Kidney epithelial cell (primary cell): ENCODE measurements at places on chromosomes 7 and 10.

DNA sequence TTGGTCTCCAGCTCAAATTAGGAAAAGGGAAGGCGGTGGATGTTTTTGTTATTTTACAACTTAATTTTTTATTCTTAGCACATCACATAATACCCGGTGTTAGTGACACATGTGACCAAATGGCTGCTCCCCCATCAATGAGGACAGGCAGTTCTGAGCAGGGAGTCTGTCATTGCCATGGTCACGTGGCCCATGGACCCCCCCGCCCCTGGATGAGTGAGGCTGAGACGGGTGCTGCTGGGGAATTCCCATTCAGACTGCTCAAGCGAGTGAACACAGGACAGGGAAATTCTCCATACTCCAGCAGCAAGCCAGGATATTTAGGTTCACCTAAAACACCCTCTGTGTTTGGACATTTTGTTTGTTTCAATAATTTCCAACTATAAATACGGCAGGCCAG, 34.7 kb upstream of the SLC35B4 start:
- no peak for DNase-seq

DNA sequence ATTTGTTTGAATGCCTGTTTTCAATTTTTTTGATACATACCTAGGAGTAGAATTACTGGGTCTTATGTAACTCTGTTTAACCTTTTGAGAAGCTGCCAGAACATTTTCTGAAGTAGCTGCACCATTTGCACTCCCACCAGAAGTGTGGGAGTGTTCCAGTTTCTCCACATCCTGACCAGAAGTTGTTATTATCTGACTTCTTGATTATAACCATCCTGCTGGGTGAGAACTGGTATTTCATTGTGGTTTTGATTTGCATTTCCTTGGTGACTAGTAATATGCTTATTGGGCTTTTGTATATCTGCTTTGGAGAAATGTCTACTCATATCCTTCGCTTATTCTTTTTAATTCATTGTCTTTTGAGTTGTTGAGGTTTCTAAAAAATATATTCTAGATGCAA, 117.2 kb upstream of the GLCCI1 start:
- DNase-seq = no peak

DNA sequence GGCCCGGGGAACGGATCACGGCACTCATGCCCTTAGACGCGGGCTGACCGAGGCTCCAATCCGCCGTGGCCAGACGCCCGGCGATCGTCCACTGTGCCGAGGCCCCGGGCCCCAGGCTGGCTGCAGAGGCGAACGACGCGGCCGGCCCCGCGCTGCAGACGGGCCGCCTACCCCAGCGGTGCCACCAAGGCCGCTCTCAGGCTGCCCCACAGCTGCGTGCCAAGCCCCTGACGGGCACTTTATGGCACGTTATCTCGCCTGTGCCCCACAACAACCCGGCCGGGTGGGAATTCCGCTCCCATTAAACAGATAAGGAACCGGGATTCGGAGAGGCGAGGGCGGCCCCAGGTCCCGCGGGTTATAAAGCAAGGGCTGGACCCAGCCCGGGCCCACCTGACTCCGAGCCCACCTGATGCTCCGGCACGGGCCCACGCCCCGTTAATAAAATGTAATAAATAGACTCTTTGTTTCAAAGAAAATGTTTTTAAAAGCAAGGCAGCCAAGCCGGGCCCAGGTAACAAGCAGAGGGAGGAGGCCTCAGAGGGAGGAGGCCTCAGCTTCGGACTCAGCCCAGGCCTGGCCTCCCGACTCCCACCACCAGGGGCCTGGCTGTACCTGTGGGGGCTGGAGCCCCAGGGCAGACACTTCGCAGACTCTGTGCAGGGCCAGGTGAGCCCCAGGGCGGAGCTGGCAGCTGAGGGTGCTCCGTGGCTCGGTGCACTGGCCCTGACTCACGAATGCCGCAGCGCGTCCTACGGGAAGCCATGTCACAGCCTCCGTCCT, 79.7 kb downstream of the FOXL3 start:
- DNase-seq = no peak

- no peak for DNase-seq
Measured at GRCh38 chr10:8255301-8255700, 200.8 kb downstream of the GATA3 start.

DNA sequence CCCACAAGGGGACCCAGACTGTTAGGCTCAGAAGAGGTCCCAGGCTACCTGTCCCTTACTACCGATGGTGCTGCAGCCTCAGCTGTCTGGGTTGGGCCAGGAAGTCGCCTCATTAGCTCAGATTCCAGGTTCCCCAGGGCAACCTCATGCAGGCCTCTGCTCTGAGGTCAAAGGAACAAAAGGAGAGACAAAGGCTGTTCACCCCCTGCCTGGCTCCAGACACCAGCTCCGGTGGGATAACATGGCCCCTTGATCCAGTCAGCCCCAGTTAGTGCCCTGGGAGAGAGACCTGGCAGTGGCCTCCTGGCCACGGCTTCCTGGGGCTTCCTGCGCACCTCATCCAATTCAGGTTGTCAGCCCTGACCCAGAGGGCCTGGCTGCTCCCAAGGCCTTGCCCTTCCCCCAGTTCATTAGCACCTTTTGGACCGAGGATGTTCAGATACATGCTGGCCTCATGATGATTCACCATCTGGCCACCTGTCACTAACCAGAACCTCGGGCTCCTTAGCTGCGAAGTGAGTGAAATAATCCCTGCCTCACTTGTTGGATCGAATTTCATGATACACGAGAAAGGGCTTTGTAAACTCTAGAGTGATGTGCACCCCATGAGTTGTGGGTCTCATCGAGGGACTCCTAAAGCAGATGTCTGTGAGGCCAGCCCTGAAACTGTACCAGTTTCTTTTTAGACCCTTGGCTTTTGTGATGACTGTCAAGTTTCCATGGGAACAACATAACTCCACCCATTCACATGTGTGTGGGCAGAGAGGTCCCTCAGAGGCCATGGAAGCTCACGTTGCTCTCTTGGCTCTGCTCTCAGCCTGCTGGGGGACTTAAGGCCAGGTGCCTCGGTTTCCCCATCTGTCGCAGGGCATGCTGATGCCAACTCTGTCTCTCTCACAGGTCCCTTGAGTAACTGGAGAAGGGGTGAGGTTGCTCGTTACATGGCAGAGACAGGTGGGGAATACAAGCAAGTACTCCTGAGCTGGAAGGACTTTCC, 79.5 kb upstream of the PCBD1 start:
- no peak for DNase-seq

GRCh38 chr7:121002-121785, 71.2 kb upstream of the FAM20C start:
- no peak for DNase-seq

DNA sequence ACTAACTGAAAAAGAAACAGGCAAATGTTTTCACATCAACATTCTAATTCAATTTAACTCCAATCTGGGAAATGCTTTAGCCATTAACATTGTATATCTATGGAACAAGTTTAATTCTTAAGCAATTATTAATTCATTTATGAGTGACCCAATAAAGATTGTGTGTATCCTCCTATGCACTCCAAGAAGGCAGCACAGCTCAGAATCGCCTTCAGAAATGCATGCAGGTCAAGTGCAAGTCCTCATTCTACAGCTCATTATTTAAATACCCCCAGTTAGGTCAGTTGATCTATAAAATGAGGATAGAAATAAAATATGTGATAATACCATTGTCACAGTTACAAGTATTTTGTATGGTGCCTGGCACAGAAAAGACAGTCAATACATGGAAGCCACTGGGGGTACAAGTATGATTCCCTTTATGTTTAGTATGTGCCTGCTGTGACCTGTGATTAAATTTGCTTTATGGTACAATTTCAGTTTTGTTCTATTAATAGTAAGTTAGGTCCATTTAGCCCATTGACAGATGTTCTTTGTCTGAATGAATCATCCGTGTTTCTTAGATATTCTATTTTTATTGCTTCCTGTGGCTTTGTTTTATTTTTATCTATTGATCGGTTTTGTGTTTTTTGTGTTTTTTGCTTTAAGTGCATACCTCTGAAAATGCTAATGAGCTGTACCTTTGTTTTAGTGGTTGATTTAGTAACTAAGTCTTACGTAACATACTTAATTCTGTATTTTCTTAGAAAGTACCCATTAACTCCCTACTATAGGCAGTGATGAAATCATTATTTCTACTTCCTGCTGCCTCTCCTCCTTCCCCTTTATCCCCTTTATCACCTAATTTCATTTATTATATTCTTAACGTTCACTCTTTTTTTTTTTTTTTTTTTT, 42.8 kb downstream of the CPXM2 start:
- DNase-seq = no peak

GRCh38 chr7:44216019-44216418, 15.2 kb downstream of the YKT6 start:
- no peak for DNase-seq

GRCh38 chr7:44636041-44636584, 29.7 kb downstream of the OGDH start:
- DNase-seq = no peak

DNA sequence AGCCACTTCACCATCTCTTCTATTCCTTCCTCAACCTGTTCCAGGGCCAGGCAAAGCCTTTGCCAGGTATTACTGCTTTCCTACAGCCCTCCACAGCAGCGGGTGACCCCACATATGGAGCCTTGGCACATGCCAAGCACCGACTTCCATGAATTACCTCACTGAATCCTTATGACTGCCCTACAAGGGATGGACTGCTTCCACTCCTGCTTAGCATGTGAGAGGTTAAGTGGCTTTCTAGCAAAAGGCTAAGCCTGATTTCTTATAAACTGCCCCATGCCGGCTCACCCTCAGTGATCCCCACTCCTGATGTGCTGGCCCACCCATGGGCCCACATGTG, 44.0 kb upstream of the PDLIM1 start:
- no peak for DNase-seq

DNA sequence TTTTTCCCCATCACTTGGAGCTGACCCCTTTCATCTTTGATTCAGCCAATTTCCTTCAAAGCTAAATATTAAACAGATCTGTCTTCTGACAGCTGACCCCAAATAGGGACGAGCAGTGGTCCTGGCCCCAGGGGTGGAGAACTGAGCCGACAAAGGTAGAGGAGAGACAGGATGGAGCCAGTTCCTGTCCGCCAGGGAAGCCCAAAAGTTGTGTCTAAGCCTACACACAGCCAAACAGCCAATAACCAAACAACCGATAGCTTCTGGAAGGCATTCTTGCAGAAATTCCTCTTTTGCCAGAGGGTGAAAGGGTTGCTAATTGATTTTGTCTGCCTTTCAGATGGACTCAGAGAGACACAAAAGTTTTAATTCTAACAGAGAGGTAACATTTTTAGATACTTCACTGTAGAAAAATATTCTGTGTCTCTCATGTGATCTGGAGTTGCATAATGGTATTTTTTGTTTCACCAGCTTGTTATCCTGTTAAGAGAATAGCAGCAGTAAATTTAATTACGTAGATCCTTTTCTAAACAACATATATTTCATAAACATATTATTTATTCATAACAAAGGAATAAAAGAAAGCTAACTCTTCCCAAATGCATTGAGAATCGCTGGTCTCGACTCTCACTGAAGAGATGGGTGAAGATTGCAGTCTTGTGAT, 161.7 kb upstream of the LYZL1 start:
- DNase-seq = no peak

- DNase-seq = no peak
Measured at GRCh38 chr7:36792421-36792820, 68.1 kb upstream of the AOAH start.

DNA sequence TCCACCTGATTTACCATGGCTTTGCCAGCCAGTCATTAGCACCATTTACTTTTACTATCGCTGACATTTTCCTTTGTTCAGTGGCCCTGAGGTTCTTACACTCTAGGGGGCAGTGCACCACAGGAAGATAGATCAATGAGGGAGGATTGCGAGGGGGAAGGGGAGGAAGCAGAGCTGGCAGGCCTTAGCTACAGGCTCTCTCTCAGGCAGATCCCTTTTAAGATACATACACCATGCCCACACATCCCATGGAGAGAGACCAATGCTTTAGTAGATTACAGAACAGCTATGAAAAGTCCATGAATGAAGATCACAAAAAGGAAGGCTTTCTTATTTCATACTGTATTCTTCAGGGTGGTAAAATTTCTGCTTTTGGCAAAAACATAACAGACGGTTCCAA, 47.4 kb downstream of the DENND11 start:
- DNase-seq = peak; percentile 53

- no peak for DNase-seq
Measured at GRCh38 chr7:29588900-29589696, 25.5 kb downstream of the PRR15 start.

- no peak for DNase-seq
Measured at GRCh38 chr10:133238466-133238804, 780 bp downstream of the VENTX start.

DNA sequence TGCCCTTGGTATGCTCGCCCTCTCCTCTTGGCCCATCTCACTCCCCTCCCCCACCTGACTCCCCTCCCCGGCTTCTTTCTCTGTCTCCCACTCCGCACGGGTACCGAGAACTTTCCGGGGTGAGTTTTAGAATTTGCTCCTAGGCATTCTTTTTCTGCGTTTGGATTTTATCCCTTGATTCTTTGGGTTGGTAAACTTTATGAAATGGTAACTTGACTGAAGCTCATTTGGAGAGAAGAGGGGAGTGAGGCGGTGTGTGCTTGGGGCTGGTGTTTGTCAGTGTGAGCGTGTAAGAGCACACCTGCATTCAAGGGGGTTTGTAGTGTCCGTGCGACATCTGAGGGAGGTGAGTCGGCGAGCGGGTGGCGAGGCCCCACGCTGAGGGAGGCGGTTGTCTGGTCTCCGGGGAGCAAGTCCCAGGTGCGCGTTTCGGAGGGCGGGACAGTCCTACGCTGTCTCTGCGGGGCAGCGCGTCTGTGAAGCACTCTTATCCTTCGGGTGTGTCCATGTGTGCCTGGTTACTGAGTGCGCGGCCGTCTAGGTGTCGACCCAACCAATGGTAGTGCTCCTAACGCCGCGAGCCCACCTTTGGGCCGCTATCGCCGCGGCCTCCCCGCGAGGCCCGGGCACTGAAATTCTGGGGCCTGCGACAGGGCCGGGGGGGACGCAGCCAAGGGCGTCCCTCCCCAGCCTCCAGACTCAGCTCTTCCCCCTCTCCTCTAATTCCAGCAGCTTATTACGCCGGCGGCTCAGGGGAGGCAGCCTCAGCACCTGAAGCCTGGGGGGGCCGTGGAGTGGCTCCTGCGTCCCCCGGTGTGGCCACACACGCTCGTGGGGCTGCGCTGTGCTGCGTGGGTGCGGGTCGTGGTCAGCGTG, 2.6 kb upstream of the ZNF503 start:
- DNase-seq = no peak

- DNase-seq = no peak
Measured at GRCh38 chr7:119132436-119132835, 907.9 kb downstream of the ANKRD7 start.

- DNase-seq = no peak
Measured at GRCh38 chr10:100364175-100364574, 17.1 kb downstream of the SCD start.

- no peak for DNase-seq
Measured at GRCh38 chr7:100137851-100138760, 10.6 kb upstream of the LAMTOR4 start.

DNA sequence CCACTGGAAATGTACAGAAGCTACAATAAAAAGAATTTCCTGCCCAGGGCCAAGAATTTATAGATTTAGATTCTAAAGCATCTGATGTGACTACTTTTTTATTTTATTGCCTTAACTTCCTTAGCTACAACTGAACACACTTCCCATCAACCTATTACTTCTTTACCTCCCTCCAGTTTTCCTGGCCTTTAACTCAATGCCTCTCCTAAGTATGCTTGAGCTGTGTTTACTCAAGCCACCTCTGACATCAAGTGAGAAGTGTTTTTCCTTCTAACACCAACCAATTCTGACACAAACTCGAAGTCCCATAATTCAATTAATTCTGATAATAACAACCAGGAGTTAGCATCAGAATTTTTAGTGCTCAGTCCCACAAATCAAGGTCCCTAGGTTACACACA, 170.0 kb downstream of the IMMP2L start:
- no peak for DNase-seq

- no peak for DNase-seq
Measured at GRCh38 chr7:618539-619367, 99.1 kb upstream of the PDGFA start.

- DNase-seq = no peak
Measured at GRCh38 chr7:74006451-74007241, 21.3 kb upstream of the ELN start.
